Osteoblast (primary cell): ENCODE measurements at places on chromosomes 1 and 21. TPM values are rescaled to one million over a fixed set of nuclear protein-coding genes. Genes with fewer than 3 reads are reported as not detected.

The ZFP69B gene
- total RNA-seq = 4.7 and 5.6 TPM in 2 replicates

The TCHH gene
- not detected in 2 replicates for total RNA-seq

The COL11A1 gene
- 158 and 185 TPM in 2 replicates for total RNA-seq

The GBP7 gene
- total RNA-seq = not detected in 2 replicates

The GNL2 gene
- 46.7 and 54.5 TPM in 2 replicates for total RNA-seq

The ADAM15 gene
- total RNA-seq = 89.0 and 101 TPM in 2 replicates

The TMOD4 gene
- total RNA-seq = 0.36 TPM in 1 of 2 replicates, not detected in the other

The FAM3B gene
- total RNA-seq = not detected in 2 replicates

The FMO3 gene
- total RNA-seq = 44.5 and 63.9 TPM in 2 replicates

The ERRFI1 gene
- 60.4 and 69.5 TPM in 2 replicates for total RNA-seq

The TDRD10 gene
- total RNA-seq = not detected in 2 replicates

The LRRC71 gene
- total RNA-seq = 0.36 and 0.59 TPM in 2 replicates

The CD84 gene
- total RNA-seq = 0.29 and 0.36 TPM in 2 replicates

The DEPDC1 gene
- 1.4 and 2.4 TPM in 2 replicates for total RNA-seq

The AADACL4 gene
- not detected in 2 replicates for total RNA-seq

The S100A8 gene
- not detected in 2 replicates for total RNA-seq

The FAM78B gene
- 0.29 and 0.36 TPM in 2 replicates for total RNA-seq

The SLC45A1 gene
- 1.8 and 2.4 TPM in 2 replicates for total RNA-seq

The FAM110D gene
- not detected in 2 replicates for total RNA-seq

The SLC30A2 gene
- total RNA-seq = not detected in 2 replicates

The GSTM1 gene
- not detected in 2 replicates for total RNA-seq

The FCMR gene
- total RNA-seq = 0.29 TPM in 1 of 2 replicates, not detected in the other

The NTRK1 gene
- 0.36 and 0.88 TPM in 2 replicates for total RNA-seq

The GJC2 gene
- 0.88 and 1.4 TPM in 2 replicates for total RNA-seq

The VCAM1 gene
- 382 and 511 TPM in 2 replicates for total RNA-seq

The HSPA6 gene
- 0.36 and 0.88 TPM in 2 replicates for total RNA-seq

The IL20 gene
- not detected in 2 replicates for total RNA-seq

The SLC6A9 gene
- 18.5 and 19.4 TPM in 2 replicates for total RNA-seq

The MSH4 gene
- under 0.01 and 0.29 TPM in 2 replicates for total RNA-seq
